ENCODE measurements at places on chromosomes 11 and 22.
A peak's percentile ranks its signal among the peaks of the same experiment; 100 is the strongest.

GRCh38 chr11:890794-891540 lies 19.6 kb downstream of the CHID1 start:
- peak; percentile 85 for DNase-seq

DNA sequence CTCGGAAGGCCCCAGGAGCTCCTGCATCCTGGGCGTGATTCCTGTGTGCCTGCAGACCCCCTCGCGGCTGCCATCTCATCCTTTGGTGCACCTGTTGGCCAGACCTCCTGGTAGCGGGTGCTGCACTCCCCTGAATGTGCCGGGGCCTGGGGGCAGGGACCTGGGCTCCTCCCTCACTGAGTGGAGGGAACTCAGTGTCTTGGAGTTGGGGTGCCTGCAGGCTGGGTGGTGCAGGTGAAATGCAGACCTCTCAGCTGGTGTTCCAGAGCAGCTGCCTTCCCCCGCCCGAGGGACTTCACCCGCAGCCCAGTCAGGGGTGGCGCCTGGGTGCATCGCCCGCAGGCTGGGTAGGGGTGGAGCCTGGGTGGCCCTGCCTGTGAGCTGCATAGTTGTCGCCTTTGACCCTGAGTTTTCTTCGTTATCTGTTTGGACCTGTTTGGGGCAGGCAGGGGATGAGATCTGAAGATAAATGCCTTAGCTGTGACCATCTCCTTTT lies 31.4 kb downstream of the LRP5 start:
- no peak for DNase-seq

DNA sequence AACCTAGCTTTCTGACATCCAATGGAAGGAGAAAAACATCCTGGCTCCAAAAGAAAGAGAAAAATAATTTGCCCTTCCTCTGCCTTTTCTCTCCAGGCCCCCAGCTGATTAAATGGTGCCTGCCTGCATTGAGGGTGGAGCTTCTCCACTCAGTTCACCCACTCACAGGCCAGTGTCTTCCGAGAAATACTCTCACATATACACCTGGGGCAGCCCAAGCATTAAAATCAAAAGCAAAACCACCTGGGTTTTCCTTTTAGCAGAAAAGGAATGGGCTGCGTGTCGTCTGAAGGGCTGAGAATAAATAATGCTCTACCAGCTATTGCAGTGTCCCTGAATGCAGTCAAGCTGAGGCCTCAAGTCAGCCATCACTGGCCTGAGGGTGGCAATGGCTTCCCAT lies 1143.8 kb upstream of the TENM4 start:
- DNase-seq = no peak

DNA sequence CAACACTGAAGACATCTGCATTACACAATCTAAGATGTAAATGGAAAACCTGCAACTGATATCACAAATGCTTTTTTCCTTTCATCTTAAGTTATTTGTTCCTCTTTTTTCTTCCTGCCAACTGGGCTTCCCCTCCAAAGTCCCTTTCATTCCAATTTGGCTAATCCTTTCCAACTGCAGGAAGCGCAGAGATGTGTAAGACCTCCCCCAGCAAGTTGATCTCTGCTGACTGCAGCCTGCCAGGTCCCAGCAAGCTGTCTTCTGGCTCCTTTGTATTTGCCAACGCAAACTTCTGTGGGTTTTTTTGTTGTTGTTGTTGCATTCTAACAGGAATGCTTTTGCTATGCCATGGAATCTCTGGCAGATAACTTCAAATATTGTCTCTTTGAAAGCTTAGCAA lies 38.5 kb upstream of the LRRC4C start:
- DNase-seq = no peak

- DNase-seq = peak; percentile 61
These were observed 93.9 kb downstream of the TECTA start for GRCh38 chr11:121194731-121195596.

- DNase-seq = peak; percentile 17
These were observed 42.6 kb downstream of the SC5D start for GRCh38 chr11:121334973-121335710.

DNA sequence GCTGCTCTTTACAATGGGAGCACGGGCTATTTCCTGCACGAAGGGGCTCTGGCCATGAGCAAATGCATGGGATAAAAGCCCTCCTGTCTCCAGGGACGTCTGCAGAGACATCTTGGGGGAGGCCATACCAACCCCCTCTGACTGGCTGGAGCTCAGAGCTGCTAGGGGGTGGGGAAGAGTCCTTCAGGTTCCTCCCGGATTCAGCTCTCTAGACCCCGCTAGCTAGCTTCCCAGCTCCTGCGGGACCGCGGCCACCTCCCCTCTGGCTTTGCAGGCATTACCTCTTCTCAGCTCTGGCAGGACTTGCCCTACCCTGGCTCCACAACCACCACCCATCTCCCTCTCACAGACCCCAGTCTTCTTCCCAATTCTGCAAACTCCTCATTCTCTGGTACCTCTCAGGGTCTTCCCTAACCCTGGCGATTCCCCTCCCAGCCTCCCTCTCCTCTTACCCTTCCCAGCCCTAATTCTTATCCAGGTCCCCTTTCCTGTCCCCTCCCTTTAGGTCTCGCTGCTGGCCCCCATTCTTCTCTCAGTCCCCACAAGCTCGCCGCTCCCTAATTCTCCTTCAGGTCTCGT lies 802 bp downstream of the SYT13 start:
- DNase-seq = no peak

- DNase-seq = no peak
These were observed 455.4 kb upstream of the TENM4 start for GRCh38 chr11:79896258-79896657.

DNA sequence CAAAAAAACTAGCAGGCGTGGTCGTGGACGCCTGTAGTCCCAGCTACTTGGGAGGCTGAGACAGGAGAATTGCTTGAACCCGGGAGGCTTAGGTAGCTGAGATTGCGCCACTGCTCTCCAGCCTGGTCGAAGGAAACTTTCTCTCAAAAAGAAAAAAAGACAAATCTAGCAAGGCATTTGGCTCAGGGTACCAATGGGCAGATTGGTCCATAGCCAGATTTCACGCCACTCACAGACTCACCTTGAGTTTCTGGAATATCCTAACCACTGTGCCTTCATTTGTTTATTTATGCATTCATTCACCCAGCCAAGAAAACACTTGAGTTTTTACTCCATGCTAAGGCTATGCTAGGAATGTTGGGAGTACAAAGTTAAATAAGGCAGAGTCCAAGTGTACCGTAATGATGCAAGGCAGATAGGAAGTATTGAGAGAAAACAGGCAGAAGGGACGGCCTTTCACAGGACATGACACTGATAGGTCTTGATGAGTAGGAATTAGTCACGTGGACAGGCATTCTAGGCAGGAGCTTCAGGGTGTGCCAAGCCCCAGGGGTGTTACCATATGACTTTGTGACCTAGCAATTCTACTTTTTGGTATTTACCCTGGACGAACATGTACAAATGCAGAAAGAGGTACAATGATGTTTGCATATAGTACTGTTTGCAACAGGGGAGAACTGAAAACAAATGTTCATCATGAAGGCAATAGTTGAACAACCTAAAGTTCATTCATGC lies 3.0 kb upstream of the PACSIN3 start:
- no peak for DNase-seq

GRCh38 chr11:125105926-125106325 lies 5.5 kb downstream of the TMEM218 start:
- DNase-seq = no peak

- DNase-seq = no peak
These were observed 783 bp upstream of the ANKRD54 start for GRCh38 chr22:37844904-37845329.

- peak; percentile 49 for DNase-seq
These were observed 43.8 kb downstream of the KCNQ1OT1 start for GRCh38 chr11:2655834-2656622.

- no peak for DNase-seq
These were observed 6.8 kb upstream of the POLR3H start for GRCh38 chr22:41550952-41551491.

- no peak for DNase-seq
These were observed 10.2 kb downstream of the DKK3 start for GRCh38 chr11:11998091-11998781.

- no peak for DNase-seq
These were observed 9.8 kb upstream of the SEC14L6 start for GRCh38 chr22:30556388-30556787.

DNA sequence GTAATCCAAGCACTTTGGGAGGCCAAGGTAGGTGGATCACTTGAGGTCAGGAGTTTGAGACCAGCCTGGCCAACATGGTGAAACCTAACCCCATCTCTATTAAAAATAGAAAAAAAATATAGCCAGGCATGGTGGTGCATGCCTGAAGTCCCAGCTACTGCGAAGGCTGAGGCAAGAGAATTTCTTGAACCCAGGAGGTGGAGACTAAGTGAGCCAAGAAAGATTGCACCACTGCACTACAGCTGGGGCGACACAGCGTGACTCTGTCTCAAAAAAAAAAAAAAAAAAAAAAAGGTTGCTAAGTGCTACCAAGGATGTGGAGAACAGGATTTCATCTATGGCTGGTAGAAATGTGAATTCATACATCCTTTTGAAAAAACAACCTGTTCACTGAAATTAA lies 36.6 kb downstream of the ATG16L2 start:
- no peak for DNase-seq

- DNase-seq = no peak
These were observed 986 bp upstream of the MUC5B start for GRCh38 chr11:1221848-1222311.

- DNase-seq = no peak
These were observed 13.8 kb downstream of the PLXNB2 start for GRCh38 chr22:50293441-50294318.

DNA sequence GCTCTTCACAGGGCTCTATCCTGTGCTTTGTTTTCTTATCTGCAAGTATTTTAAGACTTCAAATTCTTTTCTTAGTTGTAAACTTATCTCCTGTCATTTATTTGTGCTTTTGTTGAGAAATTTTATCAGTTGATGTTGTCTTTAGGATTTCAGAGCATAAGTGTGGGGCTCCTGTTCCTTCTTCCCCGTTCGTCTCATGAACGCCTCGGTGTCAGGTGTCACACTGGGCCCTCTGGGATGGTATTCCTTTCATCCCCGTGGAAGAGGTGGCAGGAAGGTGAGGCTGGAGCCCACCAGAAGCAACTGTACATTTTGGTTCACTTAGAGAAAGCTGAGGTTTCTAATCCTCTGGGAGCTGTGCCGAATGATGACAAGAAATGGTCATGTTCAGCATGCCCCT lies 17.9 kb downstream of the NADSYN1 start:
- DNase-seq = no peak

- no peak for DNase-seq
These were observed 2.3 kb downstream of the PTPRJ start for GRCh38 chr11:47982616-47983015.

GRCh38 chr11:111941963-111942362 lies 4.8 kb downstream of the DIXDC1 start:
- peak; percentile 18 for DNase-seq

DNA sequence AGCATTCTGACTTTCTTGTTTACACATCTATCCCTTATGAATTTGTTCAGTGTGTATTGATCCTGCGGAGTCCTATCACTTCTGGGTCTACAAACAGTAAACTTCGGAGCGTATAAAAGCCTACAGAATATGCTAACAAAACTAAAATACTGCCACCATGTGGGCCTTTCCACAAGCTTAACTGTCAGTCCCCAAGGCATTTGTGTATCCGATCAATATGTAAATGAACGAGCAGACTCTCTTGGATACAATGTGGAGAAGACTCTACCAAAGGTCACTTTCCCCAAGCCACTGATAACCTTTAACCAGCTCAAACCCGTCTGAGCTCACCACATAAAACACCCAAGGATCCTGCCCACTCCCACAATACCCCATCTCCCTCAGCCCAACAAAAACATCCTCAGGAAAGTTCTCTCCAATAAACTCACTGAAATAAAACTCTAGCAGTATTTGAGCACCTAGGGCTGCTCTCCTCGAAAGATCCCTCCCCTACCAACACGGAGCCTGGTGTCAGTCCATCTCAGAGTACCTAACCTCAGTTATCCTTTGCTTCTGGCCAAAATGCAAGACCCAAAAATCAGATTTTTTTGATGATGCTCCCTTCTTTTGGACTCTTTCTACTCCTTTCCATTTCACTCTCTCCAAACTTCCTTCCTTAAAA lies 17.8 kb downstream of the ADA2 start:
- no peak for DNase-seq

GRCh38 chr22:35564975-35565867 lies 24.6 kb downstream of the RASD2 start:
- DNase-seq = no peak

DNA sequence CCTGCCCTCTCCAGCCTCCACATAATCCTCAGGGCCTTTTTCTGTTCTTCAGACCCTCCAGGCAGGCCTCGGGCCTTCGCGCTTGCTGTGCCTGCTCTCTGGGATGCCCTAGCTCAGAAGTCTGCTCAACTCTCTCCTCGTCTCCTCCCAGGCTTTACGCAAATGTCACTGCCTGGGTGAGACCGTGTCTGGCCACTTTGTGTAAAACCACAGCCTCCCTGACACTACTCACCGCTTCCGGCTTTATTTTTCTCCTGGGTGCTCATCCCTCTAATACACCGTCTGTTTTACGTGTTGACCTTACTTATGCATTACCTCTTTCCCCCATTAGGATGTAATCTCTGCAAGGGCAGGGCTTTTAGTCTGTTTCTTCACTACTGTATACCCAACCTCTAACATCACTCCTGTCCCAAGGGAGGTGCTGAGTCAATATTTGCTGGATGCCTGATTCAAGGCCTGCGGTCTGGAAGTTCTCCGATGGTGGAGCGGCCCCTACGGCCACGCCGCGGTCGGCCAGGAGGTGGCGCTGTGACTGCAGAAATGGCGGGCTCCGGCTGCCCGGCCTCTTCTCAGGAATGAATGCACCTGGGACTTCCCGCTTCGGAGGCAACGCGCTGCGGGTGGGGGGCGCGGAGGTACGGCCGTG lies 58.2 kb upstream of the THY1 start:
- DNase-seq = peak; percentile 86

DNA sequence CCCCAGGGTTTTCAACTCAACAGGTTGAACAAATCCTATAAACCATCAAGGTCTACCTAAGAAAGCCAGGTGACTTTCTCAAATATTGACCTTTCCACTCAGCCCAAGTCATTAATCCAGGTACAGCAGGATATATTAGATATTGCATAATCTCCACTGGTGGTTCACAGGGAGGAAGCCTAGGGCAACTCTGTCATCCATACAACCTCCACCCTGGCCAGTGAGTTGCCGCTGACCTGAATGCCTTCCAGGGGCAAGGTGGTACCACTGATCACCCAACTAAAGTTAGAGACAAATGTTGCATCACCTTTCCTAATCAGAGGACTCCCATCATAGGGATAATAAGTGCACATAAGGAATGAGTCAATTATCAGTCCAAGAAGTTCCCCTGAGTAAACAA lies 22.9 kb downstream of the GUCD1 start:
- no peak for DNase-seq

DNA sequence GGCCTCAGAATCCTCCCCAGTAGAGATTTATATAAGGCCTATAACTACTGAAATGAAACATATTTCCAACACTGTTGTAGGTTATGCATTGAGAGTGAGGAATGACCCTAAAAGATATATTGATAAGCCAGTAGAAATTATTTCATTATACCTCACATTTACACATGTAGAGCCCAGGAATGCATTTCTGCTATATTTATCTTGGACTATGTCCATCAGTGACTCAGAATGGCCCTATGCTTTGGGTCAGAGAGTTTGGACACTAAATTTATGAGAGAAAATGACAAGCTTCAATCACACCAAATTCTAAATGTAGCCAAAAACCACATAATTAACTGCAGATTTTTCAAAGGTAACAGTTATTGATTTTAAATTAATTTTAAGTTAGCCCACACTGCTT lies 761.9 kb downstream of the DLG2 start:
- DNase-seq = no peak
